Ovary (tissue), 10 donors: ENCODE measurements at places on chromosomes 11 and 22. TPM values are rescaled to one million over a fixed set of nuclear protein-coding genes. Genes with fewer than 3 reads are reported as not detected.
A peak's percentile ranks its signal among the peaks of the same experiment; 100 is the strongest.

Gene MMP10
- total RNA-seq: not detected

DNA sequence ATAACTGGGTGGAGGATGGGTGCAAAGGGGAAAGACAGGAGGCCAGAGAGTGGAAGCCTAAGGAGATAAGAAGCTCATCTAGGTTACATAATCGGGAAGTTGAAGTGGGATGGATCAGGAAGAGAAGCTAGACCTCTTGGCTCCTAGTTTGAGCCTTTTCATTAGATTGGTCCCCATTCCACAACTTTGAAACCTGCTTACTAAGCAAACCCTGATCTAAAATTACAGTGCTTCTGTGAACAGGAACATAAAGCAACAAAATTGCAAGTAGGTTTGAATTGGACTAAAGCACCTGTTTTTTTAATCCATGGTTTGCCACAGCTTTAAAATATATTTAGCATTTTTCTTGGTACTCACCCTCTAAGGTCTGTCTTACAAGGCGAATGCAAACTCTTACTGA is 80.4 kb upstream of the EED start:
- no peak overlapping the region for H3K27ac ChIP-seq
- H3K27me3 ChIP-seq: no peaks in the 10 kb centered on the region
- no peak overlapping the region for H3K4me3 ChIP-seq
- no peak for DNase-seq

DNA sequence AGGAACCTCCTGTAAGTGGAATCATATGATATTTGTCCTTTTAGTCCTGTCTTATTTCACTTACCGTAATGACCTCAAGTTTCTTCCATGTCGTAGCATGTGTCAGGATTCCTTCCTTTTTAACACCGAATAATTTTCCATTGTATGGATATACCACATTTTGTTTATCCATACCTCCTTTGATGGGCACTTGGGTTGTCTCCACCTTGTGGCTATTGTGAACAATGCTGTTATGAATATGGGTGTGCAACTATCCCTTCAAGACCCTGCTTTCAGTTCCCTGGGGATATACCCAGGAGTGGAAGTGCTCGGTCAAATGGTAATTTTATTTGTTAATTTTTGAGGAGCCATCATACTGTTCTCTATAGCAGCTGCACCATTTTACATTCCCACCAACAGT is 244.9 kb upstream of the BLID start:
- H3K36me3 ChIP-seq: no peaks in the 10 kb centered on the region
- H3K4me1 ChIP-seq: peaks cover 2% of the 10 kb centered on the region
- no peak overlapping the region for H3K4me3 ChIP-seq
- H3K27me3 ChIP-seq: no peaks in the 10 kb centered on the region
- no peak overlapping the region for H3K27ac ChIP-seq

GRCh38 chr11:134152696-134153095 is 71.1 kb downstream of the NCAPD3 start:
- H3K4me1 ChIP-seq: no peaks in the 10 kb centered on the region
- DNase-seq: peak; percentile 60
- H3K27ac ChIP-seq: peak overlapping the region; percentile 12
- no peaks in the 10 kb centered on the region for H3K36me3 ChIP-seq
- no peaks in the 10 kb centered on the region for H3K27me3 ChIP-seq
- no peak overlapping the region for H3K4me3 ChIP-seq

DNA sequence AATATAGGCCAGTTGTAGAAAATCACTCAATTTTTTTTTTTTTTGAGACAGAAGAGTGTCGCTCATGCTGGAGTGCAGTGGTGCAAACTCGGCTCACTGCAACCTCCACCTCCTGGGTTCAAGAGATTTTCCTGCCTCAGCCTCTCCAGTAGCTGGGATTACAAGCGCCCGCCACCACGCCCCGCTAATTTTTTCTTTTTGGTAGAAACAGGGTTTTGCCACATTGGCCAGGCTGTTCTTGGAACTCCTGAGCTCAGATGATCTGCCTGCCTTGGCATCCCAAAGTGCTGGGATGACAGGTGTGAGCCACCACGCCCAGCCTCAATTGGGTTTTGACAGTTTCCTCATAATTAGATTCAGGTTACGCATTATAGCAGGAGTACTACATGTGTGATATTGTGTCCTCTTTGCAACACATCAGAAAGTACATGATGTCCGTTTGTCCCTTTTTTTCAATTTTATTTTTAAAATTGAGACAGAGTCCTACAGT is 2.6 kb upstream of the ATP6V1E1 start:
- H3K27ac ChIP-seq: no peak overlapping the region
- H3K4me1 ChIP-seq: peaks cover 12% of the 10 kb centered on the region
- no peaks in the 10 kb centered on the region for H3K27me3 ChIP-seq
- DNase-seq: no peak
- no peaks in the 10 kb centered on the region for H3K36me3 ChIP-seq
- no peak overlapping the region for H3K4me3 ChIP-seq

DNA sequence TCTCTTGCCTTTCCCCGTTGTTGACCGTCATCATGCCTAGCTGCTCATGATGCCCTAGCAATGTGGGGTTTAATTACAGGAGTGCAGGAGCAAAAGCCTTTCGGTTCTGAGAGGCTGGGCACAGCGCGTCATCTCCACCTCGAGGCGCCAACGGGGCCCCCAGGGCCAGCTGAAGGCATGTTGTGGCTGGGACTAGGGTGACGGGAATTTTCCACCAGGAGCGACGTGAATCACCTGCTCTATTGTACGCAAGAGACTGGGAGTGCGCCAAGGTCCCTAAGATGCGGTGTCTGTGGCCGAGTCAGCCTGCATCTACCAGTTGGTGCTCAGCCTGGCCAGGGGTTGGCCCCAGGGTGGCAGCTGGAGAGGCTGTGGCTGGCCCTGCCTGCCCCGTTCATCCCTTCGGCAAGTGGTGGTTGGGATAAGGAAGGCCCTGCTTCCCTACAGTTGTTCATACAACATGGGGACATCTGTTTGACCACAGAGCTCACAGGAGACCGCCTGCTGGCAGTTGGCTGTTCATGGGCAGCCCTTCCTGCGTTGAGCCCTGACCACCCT is 1175.6 kb downstream of the BRD1 start:
- no peaks in the 10 kb centered on the region for H3K4me1 ChIP-seq
- no peak overlapping the region for H3K4me3 ChIP-seq
- H3K27ac ChIP-seq: no peak overlapping the region
- H3K36me3 ChIP-seq: no peaks in the 10 kb centered on the region

DNA sequence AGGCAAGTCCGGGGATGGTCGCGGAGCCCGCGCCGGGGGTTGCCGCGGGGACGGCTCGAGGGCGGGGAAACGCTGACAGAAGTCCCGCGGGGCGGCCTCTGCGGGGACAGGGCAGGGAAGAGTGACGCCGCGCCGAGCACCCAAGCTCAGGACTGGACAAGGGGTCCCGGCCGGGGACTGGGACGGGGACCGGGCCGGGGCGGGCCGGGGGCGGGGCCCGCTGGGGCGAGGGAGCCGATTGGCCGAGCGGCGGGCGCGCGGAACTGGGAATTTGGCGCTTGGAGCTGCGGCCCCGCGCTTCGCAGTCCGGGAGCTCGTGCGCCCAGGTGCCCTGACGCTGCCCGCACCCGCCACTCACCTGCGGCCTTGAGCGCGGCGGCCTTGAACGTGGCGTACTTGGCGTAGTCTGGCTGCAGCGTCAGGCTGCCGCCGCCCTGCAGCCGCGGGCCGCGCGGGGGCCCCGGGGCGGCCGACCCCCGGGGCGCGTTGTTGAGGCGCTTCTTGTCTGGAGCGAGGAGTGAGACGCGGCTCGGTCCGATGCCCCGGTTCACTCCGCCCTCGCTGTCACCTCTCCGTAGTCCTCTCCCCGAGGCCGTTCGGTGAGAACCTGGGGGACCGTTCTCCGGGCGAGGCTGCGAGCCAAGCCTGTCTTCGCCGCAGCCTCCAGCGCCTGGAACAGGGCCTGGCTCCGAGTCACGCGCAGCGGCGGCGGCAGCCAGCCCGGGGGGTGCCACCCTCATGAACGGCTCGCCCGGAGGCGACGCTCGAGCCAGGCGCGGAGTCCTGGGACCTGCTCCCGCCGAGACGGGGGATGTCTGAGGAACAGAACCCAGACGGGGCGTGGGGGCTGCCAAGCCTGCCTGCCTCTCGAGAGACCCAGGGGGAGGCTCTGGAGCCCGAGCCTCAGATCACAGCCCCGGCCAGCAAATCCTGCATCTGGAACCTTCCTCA is 4.5 kb downstream of the SHISA8 start:
- H3K27me3 ChIP-seq: peaks cover 3% of the 10 kb centered on the region
- H3K4me3 ChIP-seq: peak overlapping the region; percentile 13
- no peaks in the 10 kb centered on the region for H3K36me3 ChIP-seq
- DNase-seq: no peak
- H3K4me1 ChIP-seq: peaks cover 9% of the 10 kb centered on the region
